ENCODE measurements at places on chromosomes 1 and 21.

- no peak for DNase-seq
Observed at GRCh38 chr1:8671306-8671917, 146.0 kb downstream of the RERE start.

DNA sequence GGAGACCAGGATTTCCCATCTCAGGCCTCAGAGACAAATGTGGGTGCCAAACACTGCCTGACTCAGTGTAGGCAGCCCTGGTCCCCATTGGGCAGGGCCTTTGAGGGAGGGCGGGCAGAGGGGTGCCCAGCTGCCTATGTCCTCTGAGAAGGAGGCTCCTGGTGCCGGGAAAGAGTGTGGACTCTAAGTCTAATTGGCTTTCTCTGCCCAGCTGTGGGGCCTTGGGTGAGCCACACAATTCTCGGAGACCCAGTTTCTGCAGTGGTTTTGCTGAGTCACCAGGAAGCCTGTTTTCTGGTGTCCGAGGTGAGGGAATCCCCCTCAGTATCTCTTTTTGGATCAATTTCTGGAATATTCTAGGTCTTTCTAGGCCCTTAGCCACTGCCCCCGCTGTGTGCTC lies 35.3 kb upstream of the ACTL8 start:
- no peak for DNase-seq

- DNase-seq: no peak
Observed at GRCh38 chr1:42259059-42259738, 75.8 kb downstream of the FOXJ3 start.

GRCh38 chr1:227314014-227314848 lies 4.1 kb downstream of the CDC42BPA start:
- DNase-seq: no peak

DNA sequence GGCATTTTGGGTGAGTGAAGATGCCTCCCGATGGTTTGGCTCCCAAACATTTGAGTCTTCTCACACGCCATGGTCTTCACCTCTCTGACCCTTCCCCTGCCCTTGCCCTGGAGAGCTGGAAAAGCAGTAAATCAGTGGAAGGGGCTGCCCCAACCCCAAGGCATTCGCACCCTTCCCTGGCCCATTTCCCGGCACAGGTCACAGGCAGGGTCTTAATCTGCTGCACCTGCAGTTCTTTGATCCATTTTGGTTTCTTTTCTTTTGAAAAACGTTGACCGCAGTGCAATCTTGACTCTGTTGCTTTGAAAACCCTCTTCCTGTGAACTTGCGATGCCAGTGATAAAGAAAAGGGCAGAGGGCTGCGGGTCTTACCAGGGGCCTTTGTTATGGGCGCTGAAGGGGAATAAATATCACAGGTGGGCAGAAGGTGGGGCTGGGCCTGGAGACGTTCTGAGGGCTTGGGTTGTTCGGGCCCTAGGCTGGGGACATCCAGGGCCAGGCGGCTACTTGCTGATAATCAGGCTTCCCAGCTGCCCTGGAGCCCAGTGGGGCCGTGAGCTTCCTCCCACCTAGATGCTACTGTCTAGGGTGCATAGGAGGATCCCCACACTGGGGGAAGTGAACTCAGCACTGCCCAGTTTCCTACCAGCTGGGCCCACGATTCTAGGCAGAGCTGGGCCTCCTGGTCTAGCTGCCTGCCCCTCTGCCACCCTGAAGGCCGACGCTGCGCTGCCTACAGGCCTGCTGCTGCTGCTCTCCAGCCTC lies 38.6 kb upstream of the EPS8L3 start:
- DNase-seq: no peak

DNA sequence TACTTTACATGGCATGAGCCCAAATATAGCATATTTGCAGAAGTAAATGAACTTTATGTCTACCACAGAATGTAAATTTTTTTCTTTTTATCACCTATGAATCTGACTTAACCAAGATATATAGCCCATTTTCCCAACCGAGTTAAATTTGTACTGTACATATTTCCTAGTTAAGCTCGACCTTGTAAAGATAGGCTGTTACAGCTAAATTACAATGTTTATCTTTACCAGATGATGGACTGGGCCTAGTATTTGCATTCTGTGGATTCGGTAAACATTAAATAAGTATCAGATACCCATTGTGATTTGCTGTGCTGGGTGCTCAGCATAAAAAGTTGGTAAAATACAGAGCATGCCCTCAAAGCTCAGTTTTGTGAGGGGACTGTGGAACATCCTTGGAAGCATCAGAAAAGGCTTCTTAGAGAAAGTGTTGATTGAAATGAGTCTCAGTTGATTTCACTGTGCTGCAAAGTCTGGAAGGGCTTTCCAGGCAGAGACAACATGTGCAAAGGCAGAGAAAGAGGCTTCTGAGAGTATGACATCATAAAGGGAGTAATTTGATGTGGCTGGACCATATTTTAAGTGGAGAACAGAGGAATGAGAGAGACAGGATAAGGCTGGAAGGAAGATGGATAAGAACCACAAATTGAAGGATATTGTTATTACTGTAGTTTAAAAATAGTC lies 27.4 kb downstream of the MORC3 start:
- no peak for DNase-seq

DNA sequence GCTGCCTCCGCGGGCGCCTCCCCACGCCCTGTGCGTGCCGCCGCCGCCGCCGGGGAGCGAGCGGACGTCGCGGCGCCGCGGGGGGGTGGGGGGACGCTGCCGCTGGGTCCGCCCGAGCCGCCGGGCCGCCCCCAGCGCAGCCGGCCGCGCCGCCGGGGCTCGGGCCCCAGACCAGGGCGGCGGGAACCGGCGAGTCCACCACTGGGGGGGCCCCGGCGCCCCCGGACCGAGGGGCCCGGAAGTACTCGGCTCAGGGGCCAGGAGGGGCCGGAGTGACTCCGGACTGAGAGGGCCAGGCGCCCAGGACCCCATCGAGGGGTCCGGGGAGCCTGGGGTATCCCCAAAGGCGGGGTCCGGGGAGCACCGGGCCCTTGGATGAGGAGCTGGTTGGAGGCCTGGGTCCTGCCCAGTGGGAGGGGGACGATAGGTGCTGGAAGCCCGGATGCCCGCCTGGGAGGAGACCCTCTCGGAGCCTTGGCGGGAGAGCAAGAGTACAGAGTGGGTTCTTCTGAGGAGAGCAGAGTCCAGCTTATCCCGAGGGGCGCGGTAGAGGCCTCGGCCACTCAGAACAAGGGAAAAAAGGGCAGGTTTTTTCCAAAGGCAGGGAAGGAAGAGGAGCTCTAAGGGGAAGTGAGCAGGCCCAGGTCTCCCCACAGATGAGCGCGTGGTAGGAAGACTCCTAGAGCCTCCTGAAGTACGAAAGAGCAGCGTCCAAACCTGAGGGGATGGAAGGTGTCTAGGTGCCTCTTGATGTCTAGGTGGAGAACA lies 556 bp downstream of the GMEB1 start:
- no peak for DNase-seq

DNA sequence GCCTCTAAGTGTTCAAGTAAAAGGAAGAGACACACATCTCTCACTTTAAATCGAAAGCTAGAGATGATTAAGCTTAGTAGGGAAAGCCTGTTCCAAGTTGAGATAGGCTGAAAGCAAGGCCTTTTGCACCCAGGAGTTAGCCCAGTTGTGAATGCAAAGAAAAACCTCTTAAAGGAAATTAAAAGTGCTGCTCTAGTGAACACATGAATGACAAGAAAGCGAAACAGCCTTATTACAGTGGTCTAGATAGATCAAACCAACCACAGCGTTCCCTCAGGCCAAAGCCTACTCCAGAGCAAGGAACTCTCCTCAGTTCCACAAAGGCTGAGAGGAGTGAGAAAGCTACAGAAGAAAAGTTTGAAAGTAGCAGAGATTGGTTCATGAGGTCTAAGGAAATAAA lies 14.9 kb downstream of the TCP10L start:
- DNase-seq: no peak

GRCh38 chr1:65422241-65423203 lies 2.1 kb downstream of the LEPR start:
- no peak for DNase-seq

- DNase-seq: no peak
Observed at GRCh38 chr1:164786980-164787833, 228.2 kb downstream of the PBX1 start.

DNA sequence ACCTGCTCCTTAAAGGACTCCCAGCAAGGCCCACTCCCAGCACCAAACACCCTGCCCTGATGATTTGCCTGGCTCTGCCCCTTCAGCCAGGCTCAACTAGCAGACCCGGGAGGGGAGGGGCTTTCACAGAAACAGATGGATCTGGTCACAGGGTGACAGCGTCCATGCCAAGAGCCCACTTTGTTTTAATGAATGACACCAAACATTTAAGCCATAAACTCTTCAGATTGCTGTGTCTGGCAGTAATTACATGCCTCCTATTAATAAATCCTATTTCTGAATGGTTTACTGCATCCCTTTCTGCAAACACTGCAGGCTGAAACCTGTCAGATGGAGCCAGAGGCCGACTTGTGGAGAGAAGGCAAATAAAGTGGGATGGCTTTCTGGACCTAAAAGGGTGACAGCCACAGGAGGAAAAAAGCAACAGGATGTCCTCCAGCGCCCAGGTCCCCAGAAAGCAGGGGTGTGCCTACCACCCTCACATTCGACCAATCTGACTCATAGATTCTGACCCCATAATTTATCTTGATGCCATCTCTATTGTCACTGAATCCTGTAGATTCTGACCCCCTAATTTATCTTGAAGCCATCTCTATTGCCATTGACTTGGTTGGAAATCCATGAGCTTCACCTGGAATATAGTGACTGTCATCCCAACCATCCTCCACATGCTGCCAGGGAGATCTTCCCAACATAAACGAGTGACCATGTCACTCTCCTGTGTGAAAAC lies 200.9 kb downstream of the PLPP3 start:
- DNase-seq: no peak

DNA sequence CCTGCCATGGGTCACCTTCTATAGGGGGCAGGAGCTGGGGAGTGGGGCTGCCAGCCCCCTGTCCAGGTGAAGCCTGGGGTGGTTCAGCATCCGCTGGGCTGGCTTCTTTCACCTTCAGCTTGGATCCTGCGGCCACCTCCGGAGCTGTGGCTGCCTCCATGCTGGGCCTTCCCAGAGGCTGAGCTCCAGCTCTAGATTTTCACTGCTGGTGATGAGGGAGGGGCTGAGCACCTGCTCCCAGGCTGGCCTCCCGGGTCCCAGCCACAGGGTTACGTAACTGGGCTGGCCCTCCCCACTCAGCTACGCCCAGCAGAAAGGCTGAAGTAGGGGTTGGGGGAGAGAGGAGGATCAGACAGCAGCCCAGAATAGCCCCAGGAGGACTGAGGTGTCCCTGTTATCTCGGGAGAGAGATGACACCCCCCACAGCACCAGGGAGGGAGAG lies at the start of gene MYBPHL:
Gene MYBPHL, minus strand, starts transcription at position 180 of the 442 bp plus-strand sequence. Its CDS starts 20 bp downstream, at position 160.
- DNase-seq: no peak

GRCh38 chr21:34017039-34017961 lies 56.1 kb upstream of the MRPS6 start:
- DNase-seq: no peak

GRCh38 chr1:157646144-157646543 lies 48.3 kb upstream of the FCRL4 start:
- DNase-seq: no peak

DNA sequence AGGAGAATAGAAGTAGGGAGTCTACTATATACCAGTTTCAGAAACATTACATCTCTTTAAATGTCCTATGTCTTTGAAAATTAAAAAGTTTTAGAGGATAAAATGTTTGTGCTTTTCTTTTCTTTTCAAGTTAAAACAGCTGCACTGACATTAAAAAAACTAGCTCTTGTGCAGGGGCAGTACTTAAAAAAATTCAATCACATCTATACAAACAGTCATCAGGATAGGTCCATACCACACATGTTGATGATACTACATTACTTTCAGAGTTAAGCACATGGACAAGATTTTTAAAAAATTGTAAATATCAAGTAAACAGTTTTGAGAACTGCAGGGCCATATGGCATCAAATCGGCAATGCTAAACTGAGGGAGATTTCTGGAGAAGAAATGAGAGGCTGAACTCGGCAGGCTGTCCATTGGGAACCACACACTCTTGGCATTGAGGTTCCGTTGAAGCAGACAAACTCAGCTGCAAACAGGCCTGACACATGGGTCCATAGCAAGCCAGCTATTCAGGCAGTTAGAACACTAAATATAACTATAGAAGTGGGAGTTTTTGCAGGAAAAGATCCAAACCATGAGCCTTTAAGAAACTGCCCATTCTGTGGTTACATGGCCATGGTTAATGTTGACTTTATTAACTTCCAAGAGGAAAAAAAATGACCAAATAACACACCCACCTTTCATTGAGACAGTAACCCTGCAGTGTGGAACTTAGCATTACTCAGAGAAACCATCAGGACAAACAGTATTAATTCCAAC lies 84.5 kb upstream of the BCL10 start:
- no peak for DNase-seq

- DNase-seq: no peak
Observed at GRCh38 chr1:200693327-200693726, 23.6 kb upstream of the DDX59 start.

- no peak for DNase-seq
Observed at GRCh38 chr1:153939476-153939875, 7.0 kb downstream of the DENND4B start.

DNA sequence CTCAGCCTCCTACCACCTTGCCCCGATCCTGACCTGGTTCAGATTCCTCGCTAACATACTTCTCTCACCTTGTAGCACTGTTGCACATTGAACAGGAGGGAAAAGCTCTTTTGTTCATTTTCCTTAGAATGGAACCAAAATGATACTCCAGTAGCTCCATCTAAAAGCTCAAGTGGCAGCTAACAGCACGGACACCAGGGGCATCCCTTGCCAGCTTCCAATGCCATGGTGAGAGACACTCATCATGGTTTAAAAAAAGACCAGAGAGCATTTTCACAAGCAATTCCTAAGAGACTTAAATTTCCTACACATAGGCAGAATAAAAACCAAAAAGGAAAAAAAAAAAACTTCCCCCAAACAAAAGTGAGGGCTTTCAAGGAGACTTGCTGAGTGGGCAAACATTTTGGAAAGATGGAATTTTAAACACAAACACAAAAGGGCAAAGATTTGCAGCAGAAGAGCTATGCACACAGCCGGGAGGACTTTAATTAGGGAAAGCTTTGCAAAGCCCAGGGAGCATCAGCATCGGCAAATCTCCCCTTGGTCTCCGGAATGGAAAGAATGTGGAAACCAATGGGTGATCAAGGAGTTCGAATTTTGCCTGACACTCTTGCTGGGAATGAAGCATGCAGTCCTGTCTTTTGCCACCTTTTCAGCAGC lies 84.3 kb downstream of the CAPZB start:
- DNase-seq: no peak

DNA sequence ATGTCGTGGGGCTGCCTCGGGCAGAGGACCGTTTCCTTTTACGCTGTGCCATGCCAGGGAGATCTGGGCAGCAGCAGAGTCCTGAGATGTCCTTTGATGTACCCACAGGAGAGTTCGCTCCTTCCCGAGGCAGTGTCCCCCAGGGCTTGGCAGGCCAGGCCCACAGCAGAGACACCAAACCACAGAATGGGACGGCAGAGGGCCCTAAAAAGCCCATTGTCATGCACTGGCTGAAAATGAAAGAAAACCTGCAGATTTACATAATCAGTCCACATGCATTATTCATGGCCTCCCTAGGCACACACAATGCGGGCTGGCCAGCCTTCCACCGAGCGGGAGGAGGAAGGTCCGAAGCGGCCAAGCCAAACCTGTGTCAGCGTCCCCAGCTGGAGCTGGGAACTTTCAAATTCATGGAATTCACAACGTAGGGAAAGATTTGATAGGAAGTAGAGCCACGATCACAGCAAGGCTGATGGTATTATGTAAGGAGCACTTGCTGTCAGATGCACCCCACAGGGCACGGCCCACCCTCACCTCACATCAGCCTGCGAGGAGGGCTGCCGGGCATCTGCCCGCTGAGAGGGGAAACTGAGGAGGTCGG lies 25.3 kb upstream of the EFHD2 start:
- no peak for DNase-seq

- no peak for DNase-seq
Observed at GRCh38 chr1:161091093-161091492, 1.7 kb upstream of the NECTIN4 start.

All from stimulated activated CD4-positive, alpha-beta T cell treated with anti-CD3 and anti-CD28 coated beads, Interleukin-1b, Interleukin-23, amount 100 ng/mL, for 1 hour (primary cell).